Stimulated activated CD4-positive, alpha-beta T cell treated with anti-CD3 and anti-CD28 coated beads, Interleukin-12 subunit alpha, Interleukin-12 subunit beta, amount 100 ng/mL, for 48 hours (primary cell): ENCODE measurements at places on chromosomes 5 and 9.

DNA sequence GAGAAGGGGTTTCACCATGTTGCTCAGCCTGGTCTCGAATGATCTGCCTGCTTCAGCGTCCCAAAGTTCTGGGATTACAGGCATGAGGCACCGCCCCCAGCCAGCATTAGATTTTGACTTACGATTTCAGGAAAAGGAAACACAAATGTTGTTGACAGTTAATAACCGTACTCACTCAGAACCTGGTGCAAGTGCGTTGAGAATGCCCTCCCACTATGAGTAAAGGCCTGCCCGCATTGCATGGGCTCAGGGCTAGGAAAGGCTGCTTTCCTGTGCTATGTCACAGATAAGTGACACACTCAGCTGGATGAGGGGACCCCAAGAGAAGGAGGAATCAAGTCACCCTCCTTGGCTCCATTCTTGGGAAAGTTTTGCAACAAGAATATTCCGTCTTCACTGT lies 42.4 kb downstream of the NDST1 start:
- no peak for DNase-seq

GRCh38 chr9:72473474-72474261 lies 47.7 kb upstream of the TMC1 start:
- DNase-seq = no peak

DNA sequence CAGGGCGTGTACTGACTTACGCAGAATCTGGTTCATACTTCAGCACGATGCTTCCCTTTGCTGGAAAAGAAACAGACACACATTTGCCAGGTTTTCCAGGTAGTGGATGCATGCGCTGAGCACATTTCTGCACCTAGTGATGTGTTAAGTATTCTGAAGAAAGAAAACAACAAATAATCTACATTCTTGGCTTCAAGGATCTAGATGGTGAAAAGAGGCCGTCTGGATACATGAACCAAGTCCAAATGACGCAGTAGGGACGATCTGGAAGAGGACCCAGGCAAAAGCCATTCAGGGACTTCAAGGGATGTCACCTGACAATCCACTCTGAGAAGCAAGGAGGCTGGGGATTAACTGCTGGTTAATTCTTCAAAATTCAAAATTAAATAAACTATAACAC lies 30.4 kb downstream of the NSUN2 start:
- DNase-seq = no peak

GRCh38 chr5:90437663-90438062 lies 28.1 kb upstream of the CETN3 start:
- DNase-seq = no peak

GRCh38 chr5:54093081-54093492 lies 217.3 kb downstream of the ARL15 start:
- DNase-seq = no peak

DNA sequence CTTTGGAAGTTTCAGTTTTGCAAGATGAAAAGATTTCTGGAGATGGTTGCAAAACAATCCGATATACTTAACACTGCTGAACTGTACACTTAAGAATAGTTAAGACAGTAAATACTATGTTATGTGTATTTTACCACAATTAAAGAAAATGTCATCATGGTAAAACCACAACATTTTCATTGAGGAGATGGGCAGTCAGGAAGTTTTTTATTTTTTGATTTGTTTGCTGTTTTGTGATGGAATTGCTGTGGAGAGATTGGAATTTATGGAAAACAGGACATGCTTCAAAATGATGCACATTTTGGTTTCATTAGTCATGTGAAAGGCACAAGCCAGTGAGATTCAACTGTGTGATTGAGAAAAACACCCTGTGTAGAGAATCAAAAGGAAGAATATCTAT lies 90.5 kb upstream of the AGXT2 start:
- no peak for DNase-seq
